ENCODE measurements at places on chromosomes 12 and 14.

DNA sequence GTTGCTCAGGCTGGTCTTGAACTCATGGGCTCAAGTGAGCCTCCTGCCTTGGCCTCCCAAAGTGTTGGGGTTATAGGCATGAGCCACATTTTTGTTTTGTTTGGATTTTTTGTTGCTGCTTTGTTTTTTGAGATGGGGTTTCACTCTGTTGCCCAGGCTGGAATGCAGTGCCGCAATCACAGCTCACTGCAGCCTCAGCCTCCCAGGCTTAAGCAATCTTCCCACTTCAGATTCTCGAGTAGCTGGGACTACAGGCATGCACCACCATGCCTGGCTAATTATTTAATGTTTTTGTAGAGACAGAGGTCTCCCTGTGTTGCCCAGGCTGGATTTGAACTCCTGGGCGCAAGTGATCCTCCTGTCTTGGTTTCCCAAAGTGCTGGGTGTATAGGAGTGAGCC lies 5.7 kb upstream of the PLEK2 start:
- no peak for DNase-seq

GRCh38 chr14:64474698-64475097 lies 9.4 kb downstream of the AKAP5 start:
- DNase-seq, result no peak

DNA sequence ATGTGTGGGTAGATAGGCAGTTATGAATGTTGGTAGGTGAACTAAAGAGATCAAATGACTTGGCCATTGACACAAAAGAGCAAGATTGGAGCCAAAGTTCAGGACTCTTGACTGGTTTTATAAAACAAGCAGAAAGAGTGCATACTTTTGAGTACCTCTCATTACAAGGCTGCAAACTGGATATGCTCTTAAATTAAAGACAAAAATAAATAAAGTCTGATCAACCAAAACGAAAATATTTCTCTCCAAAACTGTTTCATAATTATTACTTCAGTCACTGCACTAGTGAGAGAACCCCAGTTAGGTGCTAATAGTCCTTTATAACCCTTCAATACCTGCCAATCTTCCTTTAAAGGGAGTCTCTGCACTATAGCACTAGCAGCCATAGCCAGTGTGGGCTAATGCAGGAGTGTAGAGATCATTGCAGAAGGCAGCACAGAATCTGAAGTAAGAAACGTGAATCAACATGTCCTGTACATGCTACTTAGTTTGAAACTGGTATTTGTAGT lies 147.1 kb downstream of the FOXA1 start:
- no peak for DNase-seq

DNA sequence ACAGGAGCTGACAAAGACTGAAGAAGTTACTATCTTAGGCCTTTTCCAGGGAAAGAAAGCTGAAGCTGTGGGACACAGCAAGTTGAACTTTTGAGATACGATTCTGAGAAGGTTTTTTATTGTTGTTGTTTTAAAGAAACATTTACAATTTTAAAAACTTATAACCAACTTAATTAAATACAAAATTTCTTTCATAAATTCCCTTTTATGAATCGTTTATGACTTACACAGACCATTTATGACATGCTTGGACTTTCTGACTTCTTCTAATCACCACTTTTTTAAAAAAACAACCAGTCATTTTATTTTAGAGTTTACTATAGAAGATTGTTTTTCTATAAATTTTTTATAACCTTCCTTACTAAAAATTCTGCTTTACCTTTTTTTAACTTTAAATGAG lies 68.7 kb downstream of the DHRS2 start:
- no peak for DNase-seq

Measured in activated naive CD4-positive, alpha-beta T cell (primary cell).